ENCODE measurements at places on chromosomes 11 and 22.

DNA sequence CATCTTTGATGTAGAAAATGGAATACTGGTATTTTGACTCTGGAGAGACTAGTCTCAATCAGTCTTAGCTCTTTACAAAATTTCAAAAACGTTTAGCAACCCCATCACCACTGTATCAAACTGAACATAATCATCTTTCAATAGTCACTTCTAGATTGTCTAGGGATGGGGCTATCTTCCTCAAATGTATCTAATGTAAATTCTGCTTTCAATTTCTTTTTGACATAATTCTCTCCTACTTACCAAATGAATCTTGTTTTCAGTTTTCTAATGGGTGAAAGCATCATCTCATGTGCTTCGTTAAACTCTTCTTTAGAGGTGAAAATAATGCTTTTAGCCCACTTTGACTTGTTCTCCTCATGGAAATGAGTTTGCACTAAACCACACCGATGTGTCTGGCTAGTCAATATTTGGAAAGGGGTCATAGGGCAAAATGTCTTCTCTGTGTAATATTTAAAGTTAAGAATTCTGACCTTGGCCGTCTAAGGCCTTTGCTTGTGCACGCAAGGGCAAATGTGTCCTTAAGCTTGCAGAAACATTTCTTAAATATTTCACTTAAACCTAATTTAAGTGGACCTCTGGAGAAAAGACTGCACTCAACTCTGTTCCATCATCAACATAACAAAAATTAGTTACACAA is 5.2 kb downstream of the SIK3 start:
- no peak for DNase-seq

DNA sequence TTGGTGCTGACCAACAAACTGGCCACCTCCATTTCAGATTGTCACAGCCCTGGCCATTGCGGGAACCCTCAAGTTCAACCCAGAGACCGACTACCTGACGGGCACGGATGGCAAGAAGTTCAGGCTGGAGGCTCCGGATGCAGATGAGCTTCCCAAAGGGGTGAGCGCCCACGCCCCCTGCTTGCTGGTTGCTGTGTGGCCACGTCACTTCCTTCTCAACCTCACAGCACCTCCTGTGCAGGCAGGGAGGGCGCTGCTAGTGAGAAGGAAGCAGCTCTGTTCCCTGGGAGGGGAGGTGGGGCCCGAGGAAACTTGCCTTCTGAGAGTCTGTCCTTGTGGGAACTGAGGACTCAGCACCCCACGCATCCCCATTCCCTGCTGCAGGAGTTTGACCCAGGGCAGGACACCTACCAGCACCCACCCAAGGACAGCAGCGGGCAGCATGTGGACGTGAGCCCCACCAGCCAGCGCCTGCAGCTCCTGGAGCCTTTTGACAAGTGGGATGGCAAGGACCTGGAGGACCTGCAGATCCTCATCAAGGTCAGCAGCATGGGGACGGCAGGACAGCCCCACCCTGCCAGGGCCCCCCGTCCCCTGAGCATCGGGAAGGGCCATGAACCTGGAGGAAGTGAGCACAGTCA is 19.3 kb downstream of the POLR3H start:
- DNase-seq: no peak

- no peak for DNase-seq
These were observed 12.7 kb upstream of the SESN3 start for GRCh38 chr11:95243673-95244072.

GRCh38 chr22:46309526-46310085 is 12.9 kb downstream of the GTSE1 start:
- no peak for DNase-seq

GRCh38 chr11:1227551-1228100 is 4.8 kb downstream of the MUC5B start:
- no peak for DNase-seq

DNA sequence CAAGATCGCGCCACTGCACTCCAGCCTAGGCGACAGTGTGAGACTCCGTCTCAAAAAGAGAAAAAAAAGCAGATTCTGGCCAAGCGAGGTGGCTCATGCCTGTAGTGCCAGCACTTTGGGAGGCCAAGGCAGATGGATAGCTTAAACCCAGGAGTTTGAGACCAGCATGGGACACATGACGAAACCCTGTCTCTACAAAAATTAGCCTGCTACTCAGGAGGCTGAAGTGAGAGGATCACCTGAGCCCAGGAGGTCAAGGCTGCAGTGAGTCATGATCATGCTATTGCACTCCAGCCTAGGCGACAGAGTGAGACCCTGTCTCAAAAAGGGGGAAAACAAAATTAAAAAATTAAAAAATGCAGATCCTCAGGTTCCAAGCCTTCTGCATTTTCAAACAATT is 14.0 kb downstream of the PGAP2 start:
- DNase-seq: no peak

DNA sequence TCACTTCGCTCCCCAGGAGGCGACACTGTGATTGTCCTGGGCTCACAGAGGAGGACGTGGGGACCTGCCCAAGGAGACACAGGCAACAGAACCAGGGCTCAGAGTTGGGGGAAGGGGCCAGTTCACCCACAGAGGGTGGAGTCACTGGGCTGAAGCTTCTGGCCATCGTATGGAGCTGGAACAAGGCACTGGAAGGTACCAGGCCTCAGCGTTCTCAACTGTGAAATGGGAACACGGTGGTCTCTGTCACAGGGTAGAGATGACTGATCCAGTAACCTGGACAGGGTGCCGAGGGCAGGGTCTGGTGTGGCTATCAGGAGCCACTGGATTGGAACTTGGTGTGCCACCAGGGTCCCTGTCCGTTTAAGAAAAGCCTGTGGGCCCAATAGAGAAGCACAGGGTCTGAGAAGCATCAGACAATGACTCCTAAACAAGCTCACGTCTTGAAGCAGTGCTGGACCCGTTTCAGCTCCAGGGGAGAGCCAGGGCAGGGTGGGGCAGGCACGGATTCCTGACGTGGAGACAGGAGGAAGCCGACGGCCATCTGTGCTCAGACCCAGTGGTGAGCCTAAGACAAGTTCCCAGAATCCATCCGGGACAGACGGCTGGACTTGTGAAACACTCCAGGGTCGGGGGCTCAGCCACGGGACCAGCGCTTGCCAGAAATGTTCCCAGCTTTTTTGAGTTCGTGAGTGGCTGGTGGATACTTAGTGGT is 25.0 kb upstream of the KCNQ1OT1 start:
- no peak for DNase-seq

DNA sequence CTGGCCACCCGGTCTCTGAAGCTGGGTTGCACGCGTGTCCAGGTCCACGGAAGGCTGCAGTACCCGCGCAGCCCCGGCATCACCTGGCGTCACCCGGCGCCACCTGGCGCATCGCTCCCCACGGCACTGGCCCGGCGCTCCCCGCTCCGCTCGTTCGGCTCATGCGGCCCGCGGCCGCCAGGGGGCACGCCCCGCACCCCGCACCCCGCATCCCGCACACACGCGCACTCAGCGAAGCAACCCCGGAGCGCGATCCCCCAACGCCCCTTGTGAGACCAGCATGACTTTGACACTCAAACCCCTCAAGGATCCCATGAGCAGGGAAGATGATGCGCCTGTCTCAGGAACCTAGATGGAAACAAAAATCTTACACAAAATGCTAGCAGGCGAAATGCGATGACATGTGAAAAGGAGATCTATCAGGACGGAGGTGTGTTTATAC is 11.9 kb downstream of the B3GNT6 start:
- no peak for DNase-seq

DNA sequence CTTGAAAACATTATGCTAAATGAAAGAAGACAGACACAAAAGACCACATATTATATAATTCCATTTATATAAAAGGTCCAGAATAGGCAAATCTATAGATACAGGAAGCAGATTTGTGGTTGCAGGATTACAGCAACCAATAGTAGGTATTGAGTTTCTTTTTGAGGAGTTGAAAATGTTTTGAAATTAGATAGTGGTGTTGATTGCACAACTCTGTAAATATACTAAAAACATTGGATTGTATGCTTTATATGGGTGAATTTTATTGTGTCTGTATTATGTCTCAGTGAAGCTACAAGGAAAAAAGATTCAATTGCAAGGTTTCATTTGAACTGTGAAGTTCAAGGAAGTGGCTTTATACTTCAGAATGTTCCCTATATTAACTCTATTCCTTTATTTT is 3.0 kb upstream of the RRAS2 start:
- no peak for DNase-seq

All from fibroblast of skin of left quadriceps (primary cell).